AG20443 (cell line): ENCODE measurements at places on chromosomes 12 and 14.
A peak's percentile ranks its signal among the peaks of the same experiment; 100 is the strongest.

DNA sequence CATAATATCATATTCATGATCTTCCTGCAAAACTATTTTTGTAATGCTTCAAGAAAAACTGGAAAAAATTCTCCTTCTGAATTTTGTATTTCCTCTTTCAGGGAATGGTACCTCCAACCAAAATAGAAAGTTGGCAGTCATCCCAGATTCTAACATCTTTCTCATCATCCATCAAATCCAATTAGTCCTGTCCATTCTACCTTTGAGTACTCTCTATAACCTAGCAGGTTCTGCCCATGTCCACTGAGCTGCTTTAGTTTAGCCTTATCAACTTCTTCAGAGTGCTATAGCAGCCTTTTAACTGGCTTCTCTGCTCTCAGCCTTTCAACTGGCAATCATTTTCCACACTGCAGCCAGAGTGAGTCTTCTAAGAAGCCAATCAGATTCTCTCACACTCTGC is 236.2 kb downstream of the AKAP6 start:
- no peak for DNase-seq

DNA sequence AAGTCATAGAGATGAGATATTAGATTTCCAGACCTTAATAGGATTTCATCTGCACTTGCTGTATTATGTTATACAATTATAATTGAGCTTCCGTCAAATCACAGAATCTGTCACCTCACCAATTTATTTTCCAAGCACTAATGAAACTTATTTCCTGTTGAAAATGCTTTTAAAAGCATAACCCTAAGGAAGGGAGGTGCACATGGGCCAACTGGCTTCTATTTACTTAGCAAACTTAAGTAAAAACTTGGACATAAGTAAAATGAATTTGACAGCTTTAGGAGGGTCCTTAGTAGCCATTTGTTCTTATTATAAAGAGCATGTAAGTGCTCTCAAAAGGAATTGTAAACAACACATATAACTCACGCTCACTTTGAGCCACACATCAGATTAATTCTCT is 462.2 kb upstream of the TMPO start:
- no peak for DNase-seq

DNA sequence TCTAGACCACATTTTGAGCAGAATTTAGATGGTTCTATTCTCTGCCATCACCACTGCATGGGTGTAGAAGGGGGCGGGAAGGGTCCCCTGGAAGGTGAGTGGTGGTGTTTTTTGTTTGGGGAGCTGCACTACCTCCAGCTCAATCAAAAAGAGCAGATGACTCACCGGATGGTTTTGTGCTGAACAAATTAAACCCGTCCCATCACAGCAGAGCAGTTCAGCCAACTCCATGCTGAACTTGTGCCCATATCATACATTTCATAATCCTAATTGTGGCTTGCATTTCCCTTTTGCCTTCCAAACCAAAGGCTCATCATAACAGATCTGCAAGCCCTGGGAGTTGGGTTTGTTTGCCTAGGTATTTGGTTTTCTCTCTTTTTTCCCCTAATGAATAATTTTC is 53.0 kb upstream of the RPH3A start:
- DNase-seq: no peak

DNA sequence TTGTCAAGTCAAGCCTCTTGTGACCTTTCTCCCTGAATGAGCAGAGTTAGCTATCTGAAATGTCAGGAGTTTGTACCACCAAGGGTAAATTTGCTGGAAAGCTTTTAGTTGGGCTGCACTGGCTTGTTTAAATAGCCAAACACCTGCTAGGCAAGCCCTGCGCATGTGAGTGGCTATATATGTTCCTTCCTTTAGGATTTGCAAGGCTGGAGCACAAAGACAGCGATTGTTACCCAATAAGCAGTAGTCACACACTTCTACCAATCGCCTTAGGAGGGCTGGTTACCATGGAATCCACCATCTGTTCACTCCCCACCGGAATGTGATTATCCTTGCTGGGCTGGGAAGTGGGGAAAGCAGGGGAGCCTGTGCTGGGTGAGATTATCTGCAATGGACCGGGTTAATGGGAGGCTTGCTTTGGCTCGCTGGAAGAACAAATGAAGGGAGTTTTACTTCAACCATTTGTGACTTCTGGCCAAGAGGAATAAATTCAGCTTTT is 102.5 kb downstream of the FGD4 start:
- peak; percentile 82 for DNase-seq

GRCh38 chr14:56580221-56580711 is 668 bp downstream of the TMEM260 start:
- DNase-seq: no peak
